HCT116 (cell line): ENCODE measurements at places on chromosomes 7 and 10. TPM values are rescaled to one million over a fixed set of nuclear protein-coding genes. Genes with fewer than 3 reads are reported as not detected.

Gene MYOF
- total RNA-seq, result 250 TPM

DNA sequence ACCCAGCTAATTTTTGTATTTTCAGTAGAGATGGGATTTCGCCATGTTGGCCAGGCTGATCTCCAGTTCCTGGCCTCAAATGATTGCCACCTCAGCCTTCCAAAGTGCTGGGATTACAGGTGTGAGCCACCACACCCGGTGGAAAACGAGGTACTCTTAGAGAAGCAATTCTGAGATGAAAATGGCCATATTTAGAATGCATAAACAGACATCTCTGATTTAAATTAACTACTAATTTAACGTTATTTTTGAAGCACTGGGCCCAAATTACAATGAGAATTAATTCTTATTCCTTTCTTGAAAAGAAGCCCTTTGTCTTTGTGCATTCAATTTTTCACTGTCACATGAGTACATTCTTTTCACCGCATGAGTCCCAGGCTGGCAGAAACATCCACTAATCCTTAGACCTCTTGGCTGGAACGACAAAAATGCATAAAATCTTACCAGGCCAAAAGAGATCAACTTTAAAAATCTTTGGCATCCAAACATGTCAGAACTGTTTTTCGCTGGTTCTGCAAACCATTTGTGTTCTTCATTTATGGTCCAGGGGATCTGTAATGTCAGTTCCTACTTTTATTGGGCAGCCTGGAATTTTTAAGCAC lies 60.1 kb upstream of the CAPZA2 start:
- no peak overlapping the region for H3K4me3 ChIP-seq
- H3K27me3 ChIP-seq, result no peaks in the 10 kb centered on the region
- H3K27ac ChIP-seq, result peak overlapping the region; percentile 90

DNA sequence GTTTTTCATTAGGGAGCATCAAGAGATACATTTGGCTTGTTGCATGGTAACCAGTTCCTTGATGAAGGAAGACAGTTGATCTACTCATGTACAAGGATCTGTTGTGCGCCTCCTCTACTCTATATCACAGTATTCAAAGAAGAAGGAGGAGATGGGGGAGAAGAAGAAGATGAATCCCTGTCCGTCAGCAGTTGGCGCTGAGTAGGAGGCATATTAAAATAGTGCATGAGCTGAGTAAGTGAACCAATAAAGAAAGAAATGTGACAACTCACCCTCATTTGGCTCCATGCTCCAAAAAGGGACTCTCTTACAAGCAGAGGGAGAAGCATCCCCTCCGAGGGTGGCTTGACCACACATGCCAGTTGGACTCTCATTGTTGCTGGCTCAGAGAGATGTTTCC lies 20.1 kb downstream of the NPS start:
- H3K36me3 ChIP-seq, result no peaks in the 10 kb centered on the region
- H3K4me1 ChIP-seq, result no peaks in the 10 kb centered on the region
- H3K27ac ChIP-seq, result no peak overlapping the region
- DNase-seq, result no peak
- H3K27me3 ChIP-seq, result peaks cover 69% of the 10 kb centered on the region
- no peak overlapping the region for H3K4me3 ChIP-seq

GRCh38 chr10:8787649-8788048 lies 733.2 kb downstream of the GATA3 start:
- DNase-seq, result no peak
- no peak overlapping the region for H3K27ac ChIP-seq
- no peaks in the 10 kb centered on the region for H3K4me1 ChIP-seq
- no peaks in the 10 kb centered on the region for H3K36me3 ChIP-seq
- no peaks in the 10 kb centered on the region for H3K27me3 ChIP-seq
- no peak overlapping the region for H3K4me3 ChIP-seq

- no peaks in the 10 kb centered on the region for H3K36me3 ChIP-seq
- no peak overlapping the region for H3K27ac ChIP-seq
- no peak for DNase-seq
- no peak overlapping the region for H3K4me3 ChIP-seq
These were observed 167.6 kb downstream of the AMPH start for GRCh38 chr7:38463277-38464225.

GRCh38 chr10:33974976-33975478 lies 640.6 kb upstream of the NRP1 start:
- H3K27me3 ChIP-seq, result no peaks in the 10 kb centered on the region
- H3K36me3 ChIP-seq, result no peaks in the 10 kb centered on the region
- no peak overlapping the region for H3K27ac ChIP-seq
- H3K4me3 ChIP-seq, result no peak overlapping the region
- H3K4me1 ChIP-seq, result no peaks in the 10 kb centered on the region

Gene HOXA3
- total RNA-seq, result 9.2 TPM

GRCh38 chr10:128137877-128138276 lies 11.7 kb upstream of the MKI67 start:
- H3K4me1 ChIP-seq, result no peaks in the 10 kb centered on the region
- H3K27me3 ChIP-seq, result no peaks in the 10 kb centered on the region
- no peaks in the 10 kb centered on the region for H3K36me3 ChIP-seq
- DNase-seq, result no peak

DNA sequence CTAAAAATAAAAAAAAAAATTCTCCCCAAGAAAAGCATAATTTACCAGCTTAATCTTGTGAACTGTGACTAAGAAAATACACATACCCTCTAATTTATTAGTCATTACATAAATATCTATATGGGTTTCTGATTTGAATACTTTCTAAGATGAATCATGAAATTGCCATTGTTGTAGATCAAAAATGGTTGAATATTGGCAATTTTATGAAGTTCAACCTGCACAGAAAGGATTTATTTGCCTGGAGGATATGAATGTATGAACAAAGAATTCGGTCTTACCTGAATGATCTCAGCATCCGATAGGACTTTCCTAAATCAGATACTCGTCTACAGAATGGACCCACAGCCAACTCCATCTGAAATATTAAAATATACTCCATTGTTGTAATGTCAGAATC lies 61.5 kb downstream of the HBP1 start:
- DNase-seq, result no peak
- H3K27ac ChIP-seq, result no peak overlapping the region
- no peak overlapping the region for H3K4me3 ChIP-seq
- H3K36me3 ChIP-seq, result no peaks in the 10 kb centered on the region

DNA sequence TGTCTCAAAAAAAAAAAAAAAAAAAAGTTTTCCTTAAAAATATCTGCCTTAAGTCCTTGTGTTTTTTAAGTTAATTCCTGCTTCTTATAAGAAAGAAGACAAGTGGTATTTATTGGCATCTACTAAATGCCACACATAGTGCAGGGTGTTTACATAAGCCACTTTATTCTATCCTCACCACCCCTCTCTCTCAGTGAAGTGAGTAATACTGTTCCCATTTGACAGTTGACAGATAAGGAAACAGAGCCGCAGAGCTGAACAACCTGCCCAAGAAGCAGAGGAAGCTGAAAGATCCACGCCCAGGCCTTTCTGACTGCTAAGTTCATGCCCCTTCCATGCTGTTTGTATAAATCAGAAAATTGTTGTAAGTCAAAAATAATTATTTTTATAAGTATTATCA lies 54.1 kb downstream of the ABLIM1 start:
- H3K27me3 ChIP-seq, result no peaks in the 10 kb centered on the region
- DNase-seq, result no peak
- H3K4me3 ChIP-seq, result no peak overlapping the region
- peaks cover 7% of the 10 kb centered on the region; the same call in 1 of the 2 replicates for H3K4me1 ChIP-seq
- no peaks in the 10 kb centered on the region for H3K36me3 ChIP-seq
- H3K27ac ChIP-seq, result no peak overlapping the region

Gene ATRNL1
- 1.3 TPM for total RNA-seq

Gene NME8
- not detected for total RNA-seq

Gene ZNF804B
- total RNA-seq, result not detected

- H3K27me3 ChIP-seq, result no peaks in the 10 kb centered on the region
- peak overlapping the region; percentile 59; the same call in 1 of the 2 replicates for H3K27ac ChIP-seq
- H3K4me1 ChIP-seq, result 0 out of 2 replicates have a peak, but pooled peaks cover 5% of the 10 kb centered on the region
- peak overlapping the region; percentile 58 for H3K4me3 ChIP-seq
These were observed 133.8 kb upstream of the ZNF92 start for GRCh38 chr7:65239707-65240352.

DNA sequence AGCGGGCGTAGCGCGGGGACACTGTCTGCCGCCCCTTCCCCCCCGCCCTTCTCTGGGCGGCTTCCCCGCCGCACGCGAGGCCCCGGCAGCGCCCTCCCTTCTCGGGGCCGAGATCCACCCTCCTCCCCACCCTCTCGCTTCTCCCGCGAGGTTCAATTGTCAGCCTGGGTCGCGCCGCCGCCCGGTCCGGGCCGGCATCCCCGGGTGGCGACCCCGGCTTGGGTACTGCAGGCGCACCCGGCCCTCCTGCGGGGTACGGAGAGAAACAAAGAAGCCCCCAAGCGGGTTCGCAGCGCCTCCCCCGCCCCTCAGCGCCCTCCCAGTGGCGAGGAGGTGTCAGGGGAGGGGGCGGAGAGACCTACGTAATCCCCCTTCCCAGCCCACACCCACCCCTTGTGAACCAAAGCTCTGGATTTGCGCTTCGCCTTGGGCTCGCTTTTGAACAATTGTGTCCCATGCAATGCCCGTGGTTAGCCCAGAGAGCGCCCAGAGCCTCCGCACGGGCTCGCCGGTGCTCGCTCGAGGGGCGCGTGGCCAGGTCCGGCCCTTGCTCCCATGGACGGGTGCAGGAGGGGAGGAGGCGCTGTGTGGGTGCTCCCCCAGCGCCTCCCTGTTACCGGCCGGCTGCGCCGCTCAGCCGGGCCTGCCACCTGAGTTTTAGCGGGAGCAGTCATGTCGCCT lies 634 bp downstream of the HECW1 start:
- H3K36me3 ChIP-seq, result no peaks in the 10 kb centered on the region
- H3K27me3 ChIP-seq, result no peaks in the 10 kb centered on the region
- no peak for DNase-seq
- no peaks in the 10 kb centered on the region for H3K4me1 ChIP-seq
- H3K27ac ChIP-seq, result no peak overlapping the region
- H3K4me3 ChIP-seq, result no peak overlapping the region

- H3K4me3 ChIP-seq, result no peak overlapping the region
- no peaks in the 10 kb centered on the region for H3K36me3 ChIP-seq
- H3K4me1 ChIP-seq, result no peaks in the 10 kb centered on the region
- H3K27ac ChIP-seq, result no peak overlapping the region
- DNase-seq, result no peak
These were observed 11.2 kb downstream of the RBM20 start for GRCh38 chr10:110655320-110655719.
